Kidney capillary endothelial cell (primary cell): ENCODE measurements at places on chromosomes 11 and 22.

- peak; percentile 90 for DNase-seq
Observed at GRCh38 chr11:130124096-130124495, 35.5 kb upstream of the ST14 start.

GRCh38 chr11:1743585-1744136 is 6.7 kb downstream of the IFITM10 start:
- DNase-seq, result no peak

DNA sequence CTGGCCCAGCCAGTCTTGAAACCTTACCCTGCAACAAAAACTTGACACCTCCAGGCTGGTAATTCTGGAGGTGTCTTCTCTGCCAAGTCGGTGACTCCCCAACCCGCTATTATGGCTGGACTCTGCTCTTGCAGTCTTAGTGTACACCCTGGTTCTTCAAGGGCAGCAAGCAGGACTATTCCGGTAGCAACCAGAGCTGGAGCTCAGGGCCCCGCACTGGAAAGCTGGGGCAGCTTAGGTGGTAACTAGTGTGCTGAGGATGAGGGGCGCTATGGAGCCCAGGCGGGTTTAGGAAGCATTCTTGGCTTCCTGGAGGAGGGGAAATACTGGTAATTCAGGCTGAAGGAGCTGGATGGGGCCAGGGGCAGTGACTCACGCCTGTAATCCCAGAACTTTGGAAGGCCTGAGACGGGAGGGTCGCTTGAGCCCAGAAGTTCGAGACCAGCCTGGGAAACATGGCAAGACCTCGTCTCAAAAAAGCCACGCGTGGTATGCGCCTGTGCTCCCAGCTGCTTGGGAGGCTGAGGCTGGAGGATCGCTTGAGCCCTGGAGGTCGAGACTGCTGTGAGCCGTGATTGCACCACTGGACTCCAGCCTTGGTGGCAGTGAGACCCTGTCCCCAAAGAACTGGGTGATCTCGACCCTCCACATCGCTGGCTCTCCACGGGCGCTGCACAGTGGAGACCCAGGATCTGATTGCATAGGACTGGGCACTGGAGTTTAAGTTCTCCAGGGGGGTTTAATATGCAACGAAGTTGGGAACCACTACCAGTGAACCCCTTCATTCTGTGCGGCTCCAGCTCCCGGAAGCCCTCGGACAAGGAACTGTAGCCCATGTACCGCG is 10.6 kb upstream of the AIFM3 start:
- no peak for DNase-seq

DNA sequence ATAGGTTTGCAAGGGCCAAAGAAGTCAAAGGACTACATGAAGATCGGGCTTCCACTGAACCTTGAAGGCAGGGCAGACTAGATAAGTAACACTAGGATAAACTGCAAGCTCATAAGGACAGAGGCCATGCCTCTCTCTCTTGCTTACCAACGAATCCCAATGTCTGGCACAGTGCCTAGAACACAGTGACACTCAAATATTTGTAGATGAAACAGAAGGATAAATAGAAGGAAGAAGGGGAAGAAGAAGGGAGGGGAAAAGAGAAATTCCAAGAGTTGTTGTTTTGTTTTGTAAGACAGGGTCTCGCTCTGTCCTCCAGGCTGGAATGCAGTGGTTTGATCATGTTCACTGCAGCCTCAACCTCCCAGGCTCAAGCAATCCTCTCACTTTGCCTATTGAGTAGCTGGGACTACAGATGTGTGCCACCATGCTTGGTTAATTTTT is 26.9 kb downstream of the SIK3 start:
- no peak for DNase-seq

GRCh38 chr11:106233191-106233590 is 155.7 kb downstream of the AASDHPPT start:
- no peak for DNase-seq

DNA sequence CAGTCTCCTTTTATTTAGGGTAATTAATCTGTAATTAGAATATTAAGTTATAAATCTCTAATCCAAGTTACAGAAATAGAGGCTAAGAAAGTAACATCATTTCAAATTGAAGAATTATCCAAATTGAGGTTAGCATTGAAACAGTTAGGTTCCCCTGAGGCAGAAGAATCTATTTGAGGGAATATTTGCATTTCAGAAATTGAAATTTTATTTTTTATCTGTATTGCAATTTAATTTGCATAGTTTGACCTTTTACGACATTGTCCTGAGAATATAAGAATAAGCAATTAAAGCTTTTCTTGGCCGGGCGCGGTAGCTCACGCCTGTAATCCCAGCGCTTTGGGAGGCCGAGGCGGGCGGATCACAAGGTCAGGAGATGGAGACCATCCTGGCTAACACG is 27.6 kb downstream of the DDIAS start:
- DNase-seq, result no peak

- no peak for DNase-seq
Observed at GRCh38 chr22:27636716-27637508, 164.6 kb downstream of the MN1 start.

DNA sequence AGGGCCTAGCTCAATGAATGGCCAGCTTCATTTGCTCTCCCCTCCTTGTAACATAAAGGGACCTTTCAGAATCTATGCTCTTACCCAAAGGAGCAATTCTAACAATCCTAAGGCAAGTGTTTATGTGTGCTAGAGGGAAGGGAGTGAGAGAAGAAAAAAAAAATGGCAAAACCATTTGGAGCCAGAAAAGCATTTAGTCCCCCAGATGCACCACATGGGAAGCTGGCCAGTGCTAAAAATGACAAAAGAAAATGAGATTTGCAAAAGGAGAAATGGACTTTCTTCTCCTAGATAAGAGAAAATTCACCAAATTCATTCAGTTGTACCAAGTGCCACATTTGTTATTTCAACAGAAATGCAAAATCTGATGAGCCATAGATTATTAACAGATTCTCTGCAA is 52.8 kb downstream of the SERGEF start:
- no peak for DNase-seq

DNA sequence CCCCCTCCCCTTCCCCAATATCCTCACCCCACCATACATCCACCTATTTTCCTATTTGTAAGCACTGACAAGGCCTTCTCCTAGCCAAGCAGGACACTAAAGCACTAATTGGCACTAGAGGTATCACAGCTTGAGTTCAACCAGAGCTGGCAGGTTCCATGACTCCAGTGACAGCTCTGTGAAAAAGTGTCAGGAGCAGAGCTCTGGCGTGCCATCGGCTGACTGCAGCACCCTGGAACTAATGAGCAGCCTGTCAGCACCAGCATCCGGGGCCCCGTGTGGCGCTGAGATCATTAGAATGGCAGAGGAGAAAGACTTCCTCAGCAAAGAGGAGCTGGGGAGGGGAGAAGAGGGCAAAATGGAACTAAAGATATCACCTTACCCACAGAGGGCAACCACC is 847.4 kb downstream of the NTM start:
- DNase-seq, result no peak

DNA sequence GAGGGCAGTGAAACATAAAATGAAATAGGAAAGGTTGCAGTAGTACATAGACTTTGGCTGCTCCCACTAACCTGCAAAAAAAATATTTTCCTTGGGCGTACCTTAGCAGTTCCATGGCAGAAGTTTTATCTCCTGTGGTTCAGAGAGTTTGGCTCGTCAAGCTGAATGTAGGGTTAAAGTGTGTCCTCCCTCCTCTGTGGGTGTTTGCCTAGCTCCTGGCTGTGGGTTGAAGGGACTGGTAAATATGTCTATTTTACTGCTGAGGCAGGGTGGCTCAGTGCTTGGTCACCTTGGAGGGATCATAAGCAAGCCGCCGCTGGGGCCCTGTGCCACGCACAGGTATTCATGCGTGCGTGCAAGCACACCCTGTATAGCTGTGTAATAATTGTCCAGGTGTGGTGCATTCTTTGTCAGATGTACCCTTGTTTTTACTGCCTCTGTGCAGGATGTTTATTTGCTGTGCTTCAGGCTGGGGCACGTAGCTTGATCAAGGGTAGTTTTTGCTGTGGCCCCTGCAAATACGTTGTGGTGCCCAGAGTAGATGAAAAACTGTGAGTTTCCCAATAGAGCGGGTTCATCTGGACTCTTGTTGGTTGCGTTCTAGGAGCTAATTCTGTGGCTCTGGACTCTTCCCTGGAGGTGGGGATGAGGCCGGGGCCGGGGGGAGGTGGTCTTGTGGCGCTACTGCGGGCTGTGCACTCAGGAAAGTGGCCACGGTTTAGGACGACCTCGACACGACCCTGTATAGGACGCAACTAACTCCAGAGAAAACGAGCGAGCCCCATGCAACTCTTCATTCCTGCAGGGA is 732 bp upstream of the SORL1 start:
- no peak for DNase-seq

GRCh38 chr11:67372993-67373647 is at the start of gene CLCF1:
Gene CLCF1, minus strand, starts transcription at chr11:67373598. Its CDS starts 59 bp downstream, at chr11:67373539.
- DNase-seq, result no peak

DNA sequence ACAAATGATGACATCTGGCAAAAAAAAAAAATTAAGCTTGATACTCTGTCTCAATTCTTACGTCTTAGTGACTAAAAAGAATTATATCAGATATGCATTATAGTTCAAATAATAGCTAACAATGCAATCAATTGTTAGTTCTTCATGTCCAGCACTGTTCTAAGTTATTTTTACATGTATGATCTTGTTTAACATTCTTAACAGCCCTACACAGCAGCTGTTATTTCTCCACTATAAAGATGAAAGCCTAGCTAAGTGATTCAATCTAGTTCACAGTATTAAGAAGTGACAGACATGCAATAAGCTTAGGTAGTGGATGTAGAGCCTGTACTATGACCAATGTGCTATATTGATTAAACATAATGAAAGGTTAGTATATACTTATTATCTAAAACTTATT is 4.1 kb downstream of the ZNF214 start:
- DNase-seq, result no peak

- DNase-seq, result peak; percentile 99
Observed at GRCh38 chr22:38176170-38176741, 5.4 kb downstream of the PLA2G6 start.

DNA sequence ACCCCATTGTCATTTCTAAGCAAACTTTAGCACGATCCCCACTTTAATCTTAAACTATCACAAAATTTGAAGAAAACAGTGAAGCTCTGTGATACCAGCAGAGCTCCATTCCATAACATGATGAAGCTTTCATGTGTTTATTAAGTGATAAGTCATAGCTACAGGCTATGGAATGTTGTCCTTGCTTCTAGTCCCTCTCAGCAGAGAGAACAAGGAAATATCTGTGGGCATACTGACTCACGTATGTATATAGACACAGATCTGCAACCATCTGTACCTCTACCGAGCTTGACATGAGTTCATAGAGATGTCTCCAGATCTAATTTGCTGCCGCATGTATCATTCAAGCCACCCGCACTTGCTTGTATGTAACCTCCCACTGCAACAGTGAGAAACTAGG is 588.9 kb downstream of the ETS1 start:
- DNase-seq, result no peak

GRCh38 chr11:130146796-130147195 is 12.8 kb upstream of the ST14 start:
- DNase-seq, result no peak

DNA sequence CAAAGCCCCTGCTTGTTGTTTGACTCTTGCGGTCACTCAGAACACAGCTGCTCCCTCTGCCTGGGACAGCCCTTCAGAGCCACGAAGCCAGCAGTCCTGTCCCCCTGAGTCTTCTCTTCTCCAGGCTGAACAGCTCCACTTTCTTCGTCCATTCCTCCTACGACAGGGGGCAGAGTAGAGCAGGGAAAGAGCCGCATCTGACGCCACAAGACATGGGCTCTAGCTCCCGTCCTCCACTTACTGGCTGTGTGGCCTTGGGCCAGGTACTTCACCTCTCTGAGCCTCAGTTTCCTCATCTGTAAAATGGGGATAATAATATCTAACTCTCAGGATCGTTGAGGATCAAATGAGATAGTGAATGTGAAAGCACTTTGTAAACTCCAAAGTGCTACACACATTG is 29.9 kb downstream of the CHRDL2 start:
- no peak for DNase-seq

DNA sequence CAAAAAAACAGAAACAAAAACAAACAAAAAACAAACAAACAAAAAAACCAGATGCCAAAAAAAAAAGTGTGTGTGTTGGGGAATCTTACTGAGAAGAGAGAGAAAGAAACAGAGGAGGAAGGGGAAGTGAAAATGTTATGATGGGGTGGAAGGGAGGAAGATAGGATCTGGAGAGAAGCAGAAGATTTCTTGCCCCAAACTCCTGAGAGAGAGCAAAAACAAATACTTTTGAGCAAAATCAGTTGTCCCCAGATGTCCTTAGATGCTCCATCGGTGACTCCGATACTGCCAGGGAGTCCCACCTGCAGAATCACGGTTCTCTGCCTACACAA is 19.9 kb upstream of the GRAMD1B start:
- DNase-seq, result no peak

GRCh38 chr11:130578738-130579368 is 130.4 kb downstream of the ADAMTS15 start:
- DNase-seq, result no peak

DNA sequence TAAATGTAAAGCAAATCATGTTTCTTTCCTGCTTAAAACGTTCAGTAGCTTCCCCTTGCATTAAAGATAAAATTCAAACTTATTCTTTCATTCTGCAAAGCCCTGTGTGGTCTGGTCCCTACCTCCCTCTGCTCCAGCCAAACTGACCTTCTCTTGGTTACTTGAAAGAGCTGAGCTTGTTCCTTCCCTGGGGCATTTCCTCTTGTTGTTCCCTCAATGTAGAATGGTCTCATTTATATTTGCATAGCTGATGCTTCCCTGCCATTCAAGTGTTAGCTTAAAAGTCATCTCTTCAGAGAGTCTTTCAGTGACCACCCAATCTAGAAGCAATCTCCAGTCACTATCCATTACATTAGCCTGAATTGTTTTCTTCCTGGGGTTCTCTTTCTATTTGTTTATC is 1618.5 kb upstream of the TENM4 start:
- DNase-seq, result no peak

GRCh38 chr22:26905076-26905475 is 247.7 kb downstream of the MIAT start:
- no peak for DNase-seq

GRCh38 chr11:65604258-65604657 is 8.7 kb upstream of the KCNK7 start:
- no peak for DNase-seq
